CD4-positive, alpha-beta T cell (primary cell): ENCODE measurements at places on chromosomes 4 and X. TPM values are rescaled to one million over a fixed set of nuclear protein-coding genes. Genes with fewer than 3 reads are reported as not detected.

DNA sequence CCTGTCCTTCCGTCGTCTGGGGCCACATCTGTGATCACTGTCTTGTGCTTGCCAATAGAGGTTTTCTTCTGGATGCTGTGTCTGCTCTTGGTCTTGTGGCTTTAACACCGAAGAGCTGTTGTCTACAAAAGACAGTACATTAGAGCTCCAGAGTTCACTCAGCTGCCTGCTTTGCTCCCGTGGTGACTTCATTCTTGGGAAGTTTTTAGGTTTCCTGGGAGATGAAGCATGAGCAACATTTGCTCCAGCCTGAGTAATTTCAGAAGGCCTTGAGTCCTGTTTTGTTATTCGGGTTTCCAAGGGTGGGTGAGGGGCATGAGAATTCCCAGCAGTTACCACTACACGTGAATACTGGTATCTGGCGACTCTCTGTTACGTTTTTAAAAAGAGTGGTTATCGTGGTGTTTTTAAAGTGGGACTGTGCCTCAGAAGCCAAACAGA lies 189.2 kb downstream of the SHROOM3 start:
- no peaks in the 10 kb centered on the region for H3K4me1 ChIP-seq
- H3K4me3 ChIP-seq: no peak overlapping the region

DNA sequence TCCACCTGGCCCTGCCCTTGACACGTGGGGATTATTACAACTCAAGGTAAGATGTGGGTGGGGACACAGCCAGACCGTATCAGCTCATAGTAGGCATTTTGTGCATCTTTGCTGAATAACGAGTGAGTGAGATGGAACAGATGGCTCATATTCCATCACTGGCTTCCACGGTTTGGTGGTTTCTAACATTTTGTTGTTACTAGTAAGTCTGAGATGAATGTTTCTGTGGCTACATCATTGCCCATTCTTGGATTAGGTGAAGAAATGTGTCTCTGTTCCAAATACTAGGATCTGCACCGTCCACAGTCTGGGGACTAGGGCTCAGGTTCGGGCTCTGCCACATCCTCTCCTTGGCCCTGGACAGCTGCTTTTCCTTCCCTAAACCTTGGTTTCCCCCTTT lies 3.6 kb downstream of the ABLIM2 start:
- H3K36me3 ChIP-seq: no peaks in the 10 kb centered on the region
- peaks cover 7% of the 10 kb centered on the region for H3K27me3 ChIP-seq
- H3K27ac ChIP-seq: no peak overlapping the region
- no peak overlapping the region for H3K4me3 ChIP-seq

GRCh38 chrX:3815896-3816664 lies 102.6 kb upstream of the PRKX start:
- H3K27me3 ChIP-seq: no peaks in the 10 kb centered on the region
- H3K36me3 ChIP-seq: no peaks in the 10 kb centered on the region
- H3K27ac ChIP-seq: peak overlapping the region; percentile 58

GRCh38 chr4:8160233-8160560 lies 1.6 kb upstream of the ABLIM2 start:
- no peaks in the 10 kb centered on the region for H3K36me3 ChIP-seq
- DNase-seq: no peak
- peaks cover 7% of the 10 kb centered on the region for H3K27me3 ChIP-seq
- H3K4me1 ChIP-seq: peaks cover 28% of the 10 kb centered on the region

DNA sequence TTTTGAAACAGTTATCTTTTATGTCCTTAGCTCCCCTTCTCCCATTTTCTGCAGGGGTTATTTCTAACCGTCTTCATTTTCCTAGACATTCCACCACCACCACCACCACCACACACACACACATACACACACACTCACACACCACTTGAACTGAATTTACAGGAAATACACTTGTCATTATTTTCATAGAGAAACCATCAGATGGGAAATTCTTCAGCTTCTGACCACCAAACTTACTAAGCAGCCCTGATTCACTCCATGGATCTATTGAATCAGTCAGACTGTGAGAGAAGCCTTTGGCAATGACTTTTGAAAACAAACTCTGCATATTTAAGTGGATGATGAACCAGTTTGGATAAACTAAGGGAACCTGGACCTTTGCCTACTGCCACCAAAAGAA lies 210.1 kb upstream of the NHS start:
- no peaks in the 10 kb centered on the region for H3K27me3 ChIP-seq
- no peaks in the 10 kb centered on the region for H3K4me1 ChIP-seq
- H3K36me3 ChIP-seq: no peaks in the 10 kb centered on the region
- no peak overlapping the region for H3K27ac ChIP-seq
- no peak overlapping the region for H3K4me3 ChIP-seq

DNA sequence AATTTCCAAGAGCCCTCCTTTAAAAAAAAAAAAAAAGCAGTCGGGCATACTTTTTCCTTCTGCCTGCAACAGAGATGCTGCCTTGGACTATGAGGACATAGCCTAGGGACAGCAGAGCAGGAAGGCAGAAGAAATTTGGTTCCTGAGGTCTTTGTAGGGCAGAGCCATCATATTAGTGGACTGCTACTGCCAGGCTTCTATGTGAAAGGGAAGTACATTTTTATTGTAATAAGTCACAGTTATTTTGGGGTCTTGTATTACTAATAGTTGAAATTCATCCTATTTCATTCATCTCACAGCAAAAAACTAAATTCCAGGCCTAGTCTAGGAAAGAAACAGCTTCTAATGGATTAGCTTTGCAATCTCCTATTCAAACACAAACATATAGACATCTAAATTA lies 211.2 kb downstream of the NSUN7 start:
- no peak overlapping the region for H3K4me3 ChIP-seq
- H3K27ac ChIP-seq: no peak overlapping the region
- no peak for DNase-seq
- H3K36me3 ChIP-seq: no peaks in the 10 kb centered on the region

- H3K4me3 ChIP-seq: no peak overlapping the region
- DNase-seq: peak; percentile 8
- no peaks in the 10 kb centered on the region for H3K4me1 ChIP-seq
- H3K27me3 ChIP-seq: no peaks in the 10 kb centered on the region
- H3K36me3 ChIP-seq: no peaks in the 10 kb centered on the region
These were observed 110.9 kb upstream of the ANK2 start for GRCh38 chr4:112938461-112939058.

GRCh38 chrX:55715847-55716246 lies 1.7 kb upstream of the RRAGB start:
- H3K4me1 ChIP-seq: peaks cover 18% of the 10 kb centered on the region
- H3K27me3 ChIP-seq: no peaks in the 10 kb centered on the region
- H3K4me3 ChIP-seq: no peak overlapping the region
- no peak overlapping the region for H3K27ac ChIP-seq
- peaks cover 2% of the 10 kb centered on the region for H3K36me3 ChIP-seq

GRCh38 chr4:43394976-43395375 lies 502.5 kb downstream of the GRXCR1 start:
- H3K36me3 ChIP-seq: no peaks in the 10 kb centered on the region
- H3K4me1 ChIP-seq: no peaks in the 10 kb centered on the region
- no peak overlapping the region for H3K27ac ChIP-seq
- DNase-seq: no peak
- no peaks in the 10 kb centered on the region for H3K27me3 ChIP-seq
- no peak overlapping the region for H3K4me3 ChIP-seq

GRCh38 chr4:1344696-1345095 lies 2.3 kb upstream of the UVSSA start:
- no peaks in the 10 kb centered on the region for H3K27me3 ChIP-seq
- peaks cover 29% of the 10 kb centered on the region for H3K4me1 ChIP-seq
- H3K4me3 ChIP-seq: no peak overlapping the region
- H3K36me3 ChIP-seq: peaks cover 21% of the 10 kb centered on the region

- H3K27ac ChIP-seq: no peak overlapping the region
- no peaks in the 10 kb centered on the region for H3K4me1 ChIP-seq
- H3K27me3 ChIP-seq: peaks cover 3% of the 10 kb centered on the region
- no peak for DNase-seq
- no peak overlapping the region for H3K4me3 ChIP-seq
These were observed 35.7 kb downstream of the ING2 start for GRCh38 chr4:183540410-183541009.

DNA sequence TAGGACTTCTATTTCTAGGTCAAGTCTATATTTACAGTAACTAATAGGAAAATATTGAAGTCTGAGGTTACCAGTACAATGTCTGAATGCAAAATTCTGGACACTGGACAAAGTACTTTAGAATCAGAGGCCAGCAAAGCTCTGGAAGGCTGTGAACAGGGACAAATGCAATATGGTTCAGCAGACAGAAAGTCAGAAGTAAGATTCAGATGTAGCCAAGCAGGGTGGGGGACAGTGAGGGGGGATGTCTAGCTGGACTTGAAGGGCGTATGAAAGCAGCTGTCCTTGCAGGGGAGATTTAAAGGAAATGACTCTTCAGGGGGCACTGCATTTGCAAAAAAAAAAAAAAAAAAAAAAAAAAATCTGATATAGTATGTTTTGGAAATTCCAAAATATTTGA lies 2.9 kb downstream of the SORBS2 start:
- DNase-seq: no peak
- H3K27ac ChIP-seq: no peak overlapping the region
- no peaks in the 10 kb centered on the region for H3K4me1 ChIP-seq
- H3K4me3 ChIP-seq: no peak overlapping the region
- no peaks in the 10 kb centered on the region for H3K36me3 ChIP-seq

- H3K4me3 ChIP-seq: no peak overlapping the region
- H3K36me3 ChIP-seq: no peaks in the 10 kb centered on the region
- no peak overlapping the region for H3K27ac ChIP-seq
- no peak for DNase-seq
These were observed 426.9 kb upstream of the EPHA5 start for GRCh38 chr4:66097218-66097617.

GRCh38 chrX:69323786-69324720 lies 158.8 kb upstream of the PJA1 start:
- no peaks in the 10 kb centered on the region for H3K36me3 ChIP-seq
- no peak for DNase-seq
- H3K27me3 ChIP-seq: no peaks in the 10 kb centered on the region
- no peak overlapping the region for H3K4me3 ChIP-seq
- H3K27ac ChIP-seq: no peak overlapping the region
- no peaks in the 10 kb centered on the region for H3K4me1 ChIP-seq

DNA sequence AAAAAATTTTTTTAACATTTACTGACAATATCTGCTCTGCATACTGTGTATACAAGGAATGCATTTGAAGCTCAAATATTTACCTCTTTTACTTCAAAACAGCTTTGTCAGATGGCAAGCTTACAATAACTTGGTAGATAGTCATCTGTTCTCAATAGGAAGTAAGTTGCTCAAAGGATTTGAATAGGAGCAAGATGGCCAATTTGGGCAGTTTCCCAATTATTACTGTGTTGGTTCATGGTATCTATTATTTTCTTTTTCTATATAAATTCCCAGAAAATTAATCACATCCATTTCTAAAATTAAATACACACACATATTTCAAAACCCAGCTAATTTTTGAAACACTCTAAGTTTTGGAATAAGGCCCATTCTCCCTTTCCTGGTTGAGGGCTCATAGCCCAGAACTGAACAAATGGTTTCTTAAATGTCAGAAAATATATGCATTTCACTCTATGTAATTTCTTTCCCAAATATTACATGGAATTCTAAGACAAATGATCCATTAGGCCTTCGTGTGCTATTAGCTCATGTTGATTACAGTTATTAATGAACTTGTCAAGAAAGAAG lies 60.2 kb upstream of the BLTP1 start:
- H3K36me3 ChIP-seq: no peaks in the 10 kb centered on the region
- H3K27ac ChIP-seq: no peak overlapping the region
- no peak for DNase-seq
- H3K27me3 ChIP-seq: no peaks in the 10 kb centered on the region
- no peak overlapping the region for H3K4me3 ChIP-seq

- peak overlapping the region; percentile 21 for H3K4me3 ChIP-seq
- H3K27ac ChIP-seq: peak overlapping the region; percentile 50
- peaks cover 17% of the 10 kb centered on the region for H3K4me1 ChIP-seq
- peak; percentile 80 for DNase-seq
These were observed 28.2 kb upstream of the CENPU start for GRCh38 chr4:184762100-184762499.

Gene STPG2
- total RNA-seq: 0.22 TPM

Gene HTR2C
- total RNA-seq: not detected

Gene GPR143
- not detected for total RNA-seq

Gene FAM184B
- total RNA-seq: not detected

Gene IGFBP7
- total RNA-seq: not detected

Gene FGF2
- total RNA-seq: not detected

Gene PJA1
- 36.5 TPM for total RNA-seq
